Umbilical cord (tissue), 2 donors: ENCODE measurements at places on chromosomes 3 and 15.

DNA sequence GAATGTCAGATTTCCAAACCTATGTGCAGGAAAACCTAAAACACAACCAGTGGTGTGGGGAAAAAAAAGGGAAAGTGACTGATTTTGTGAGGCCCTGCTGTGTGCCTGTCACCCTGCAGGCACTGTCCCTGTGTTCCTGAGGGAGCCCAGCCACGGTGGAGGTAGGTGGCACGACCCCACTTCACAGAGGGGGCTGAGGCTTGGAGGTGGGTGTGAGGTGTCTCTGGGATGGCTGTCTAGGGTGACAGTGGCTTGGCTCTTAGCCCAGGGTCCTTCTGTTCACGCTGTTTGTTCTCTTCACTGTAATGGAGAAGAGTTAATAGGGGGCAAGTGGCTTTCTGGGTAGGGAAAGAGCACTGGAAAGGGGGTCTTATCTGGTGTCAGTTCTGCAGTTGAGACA, 22.6 kb downstream of the RASGRF1 start:
- DNase-seq: no peak

- DNase-seq: no peak
Observed at GRCh38 chr3:56737006-56737405, 53.9 kb upstream of the TASOR start.

DNA sequence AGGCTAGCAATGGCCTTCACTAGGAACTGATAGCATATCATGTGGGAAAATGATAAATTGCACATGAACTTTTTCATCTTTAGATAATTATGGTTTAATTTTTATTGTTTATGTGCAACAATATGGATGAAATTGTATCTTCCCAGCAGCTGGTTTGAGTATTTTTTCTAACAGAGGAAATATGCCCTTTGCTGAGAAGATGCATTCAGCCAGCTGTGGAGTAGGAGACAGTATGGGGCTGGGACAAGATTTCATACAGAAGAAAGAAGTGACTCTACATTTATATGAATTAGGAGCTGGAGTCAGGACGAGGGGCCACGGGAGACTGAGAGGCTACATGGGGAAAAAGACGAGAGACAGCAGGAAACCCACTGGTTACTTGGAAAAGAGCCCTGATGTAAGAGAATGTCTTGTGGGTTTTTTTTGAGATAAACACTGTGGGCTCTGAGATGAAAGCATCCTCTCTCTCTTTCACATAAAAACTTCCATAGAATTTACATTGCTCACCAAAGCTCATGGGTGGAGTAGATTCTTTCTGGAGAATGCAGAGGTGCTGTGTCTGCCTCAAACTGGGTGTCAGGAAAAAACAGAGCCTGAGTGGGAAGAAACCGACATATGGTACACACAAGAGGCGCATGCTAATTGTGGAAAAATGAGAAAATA, 115.2 kb upstream of the PDZRN3 start:
- peak; percentile 85 for DNase-seq

DNA sequence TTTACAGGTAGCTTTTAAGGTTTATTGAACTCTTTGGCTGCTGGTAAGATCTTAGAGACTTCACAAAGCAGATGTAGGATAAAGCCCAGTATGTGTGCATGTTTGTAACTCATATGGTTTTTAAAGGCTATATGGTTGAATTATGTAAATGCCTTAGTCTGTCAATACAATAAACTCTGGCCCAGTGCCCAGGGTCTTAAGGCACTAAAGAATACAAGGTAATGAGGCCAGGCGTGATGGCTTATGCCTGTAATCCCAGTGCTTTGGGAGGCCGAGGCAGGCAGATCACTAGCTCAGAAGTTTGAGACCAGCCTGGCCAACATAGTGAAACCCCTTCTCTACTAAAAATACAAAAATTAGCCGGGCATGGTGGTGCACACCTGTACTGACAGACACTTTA, 170.3 kb upstream of the CGNL1 start:
- no peak for DNase-seq

DNA sequence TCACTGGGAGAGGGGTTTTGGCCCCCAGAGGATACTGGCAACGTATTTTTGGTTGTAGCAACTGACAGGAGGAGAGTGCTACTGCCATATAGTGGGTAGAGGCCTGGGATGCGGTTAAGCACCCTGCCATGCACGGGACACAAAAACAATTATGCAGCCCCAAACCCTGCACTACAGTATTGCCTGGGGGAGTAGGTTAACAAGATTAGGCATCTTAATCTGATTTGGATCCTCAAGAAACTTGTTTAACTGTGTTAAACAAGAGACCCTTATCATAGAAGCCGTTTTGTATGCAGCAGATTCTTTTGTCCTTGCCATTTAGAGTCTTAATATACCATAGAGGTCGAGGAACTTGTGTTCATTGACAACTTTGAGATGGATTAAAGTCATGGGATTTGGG, 3.4 kb downstream of the PHLDB2 start:
- no peak for DNase-seq

- DNase-seq: peak; percentile 71
Observed at GRCh38 chr3:115644391-115644790, 21.1 kb downstream of the GAP43 start.

- no peak for DNase-seq
Observed at GRCh38 chr15:61521953-61522352, 292.9 kb upstream of the RORA start.

GRCh38 chr3:149599236-149599635, 58.6 kb downstream of the WWTR1 start:
- no peak for DNase-seq

GRCh38 chr15:96398776-96399175, 68.3 kb downstream of the NR2F2 start:
- DNase-seq: no peak

DNA sequence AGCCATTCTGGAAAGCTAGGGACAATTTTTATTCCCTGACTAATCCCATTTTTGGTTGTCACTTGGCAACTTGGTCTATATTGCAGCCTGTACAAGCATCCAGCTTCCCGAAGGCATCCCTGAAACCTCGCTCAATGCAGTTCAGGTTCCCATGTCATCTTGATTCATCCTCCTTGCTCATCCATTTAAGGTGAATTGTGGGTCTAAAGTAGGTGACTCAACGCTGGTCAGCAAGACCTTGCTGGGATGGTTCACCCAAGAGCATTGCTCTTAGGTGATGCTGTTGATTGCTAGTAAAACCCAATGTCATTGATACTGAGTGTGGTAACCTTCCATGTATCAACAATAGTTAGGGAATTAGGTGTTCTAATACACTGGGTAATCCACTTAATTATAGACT, 13.1 kb upstream of the RAB8B start:
- DNase-seq: no peak

GRCh38 chr3:185729337-185730055, 95.3 kb downstream of the IGF2BP2 start:
- DNase-seq: peak; percentile 55

GRCh38 chr3:127768346-127769008, 53.8 kb downstream of the MGLL start:
- DNase-seq: no peak

DNA sequence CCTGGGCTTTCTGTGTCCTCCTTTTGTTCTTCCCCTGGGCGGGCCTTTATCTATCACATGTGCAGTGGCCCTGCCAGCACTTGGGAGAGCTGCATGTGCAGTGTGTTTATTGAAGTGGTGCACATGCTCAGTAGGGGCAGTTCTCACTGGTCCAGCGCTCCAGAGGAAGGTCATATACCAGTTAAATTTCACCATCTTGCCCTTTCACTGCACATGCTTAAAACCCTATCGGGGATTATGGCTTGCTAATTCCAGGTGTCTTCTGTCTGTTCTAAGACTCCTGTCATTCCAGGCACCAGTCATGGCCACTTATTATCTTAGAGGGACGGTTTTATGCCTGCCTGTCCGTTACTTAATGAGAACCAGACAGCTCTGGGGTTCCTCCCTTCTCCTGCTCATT, 52.2 kb downstream of the ROPN1B start:
- DNase-seq: no peak
